Fibroblast of lung (primary cell): ENCODE measurements at places on chromosomes 16 and 17. TPM values are rescaled to one million over a fixed set of nuclear protein-coding genes. Genes with fewer than 3 reads are reported as not detected.

DNA sequence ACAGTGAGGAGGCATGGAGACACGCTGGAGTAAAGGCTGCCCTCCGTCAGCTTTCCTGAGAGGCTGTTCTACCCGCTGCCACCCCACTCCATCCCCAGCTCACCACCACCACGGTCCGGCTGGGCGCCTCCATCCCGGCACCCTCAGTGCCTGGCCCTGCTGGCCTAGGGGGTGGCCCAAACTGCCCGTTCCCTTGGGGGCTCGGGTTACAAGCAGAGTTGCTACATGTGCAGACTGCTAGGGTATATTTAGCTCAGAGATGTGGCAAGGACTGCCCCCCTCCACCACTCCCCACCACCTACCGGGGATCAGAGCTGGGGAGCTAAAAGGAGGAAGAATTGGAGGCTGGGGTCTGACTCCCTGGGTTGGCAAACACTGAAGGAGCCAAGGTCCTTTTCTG lies 4.1 kb downstream of the CACNB1 start:
- peaks cover 17% of the 10 kb centered on the region for H3K36me3 ChIP-seq
- no peaks in the 10 kb centered on the region for H3K27me3 ChIP-seq
- DNase-seq = no peak
- H3K27ac ChIP-seq = no peak overlapping the region

GRCh38 chr17:3957735-3958599 lies 6.3 kb downstream of the ATP2A3 start:
- no peaks in the 10 kb centered on the region for H3K36me3 ChIP-seq
- no peak for DNase-seq
- no peak overlapping the region for H3K27ac ChIP-seq
- peaks cover under 1% of the 10 kb centered on the region for H3K27me3 ChIP-seq
- H3K4me3 ChIP-seq = no peak overlapping the region

- DNase-seq = no peak
- H3K4me3 ChIP-seq = no peak overlapping the region
- no peak overlapping the region for H3K27ac ChIP-seq
- no peaks in the 10 kb centered on the region for H3K27me3 ChIP-seq
- peaks cover 14% of the 10 kb centered on the region for H3K36me3 ChIP-seq
Observed at GRCh38 chr17:58493506-58493905, 5.3 kb upstream of the HSF5 start.

- peaks cover 17% of the 10 kb centered on the region for H3K4me1 ChIP-seq
- H3K36me3 ChIP-seq = no peaks in the 10 kb centered on the region
- no peak overlapping the region for H3K27ac ChIP-seq
- no peak overlapping the region for H3K4me3 ChIP-seq
- DNase-seq = no peak
Observed at GRCh38 chr17:77288115-77288619, 147.4 kb downstream of the SEC14L1 start.

- H3K4me3 ChIP-seq = no peak overlapping the region
- no peak overlapping the region for H3K27ac ChIP-seq
- no peaks in the 10 kb centered on the region for H3K36me3 ChIP-seq
Observed at GRCh38 chr16:73192232-73192894, 144.4 kb upstream of the ZFHX3 start.

- H3K4me3 ChIP-seq = no peak within 1 kb of the TSS
- no peak within 1 kb of the TSS for H3K27ac ChIP-seq
- H3K36me3 ChIP-seq = no peaks in the 10 kb centered on the region
- H3K4me1 ChIP-seq = no peaks in the 10 kb centered on the region
- no peaks in the 10 kb centered on the region for H3K27me3 ChIP-seq
- DNase-seq = no peak
Observed at GRCh38 chr16:20327444-20328041, at the start of gene GP2. GP2 (minus strand) TSS chr16:20327513; CDS start chr16:20326431, 1,082 bp downstream.

GRCh38 chr16:2507665-2508064 lies 6.1 kb upstream of the ATP6V0C start:
- no peak overlapping the region for H3K4me3 ChIP-seq
- H3K27me3 ChIP-seq = no peaks in the 10 kb centered on the region
- H3K36me3 ChIP-seq = no peaks in the 10 kb centered on the region

DNA sequence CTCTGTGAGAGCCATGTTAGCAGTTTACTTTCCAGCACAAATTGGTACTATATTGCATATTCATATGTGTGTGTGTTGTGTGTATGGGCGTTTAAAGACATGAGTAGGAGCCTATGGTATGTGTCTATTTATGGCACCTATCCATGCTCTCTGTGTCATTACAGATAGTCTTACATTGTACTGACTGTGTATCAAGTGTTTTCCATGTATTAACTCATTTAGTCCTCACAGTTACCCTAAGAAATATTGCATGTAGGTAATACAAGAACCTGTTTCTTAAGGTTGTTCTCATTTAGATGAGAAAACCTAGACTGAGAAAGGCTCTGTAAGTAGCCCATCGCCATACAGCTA lies 1.6 kb downstream of the ALG1 start:
- peaks cover 3% of the 10 kb centered on the region for H3K4me1 ChIP-seq
- H3K27me3 ChIP-seq = no peaks in the 10 kb centered on the region

DNA sequence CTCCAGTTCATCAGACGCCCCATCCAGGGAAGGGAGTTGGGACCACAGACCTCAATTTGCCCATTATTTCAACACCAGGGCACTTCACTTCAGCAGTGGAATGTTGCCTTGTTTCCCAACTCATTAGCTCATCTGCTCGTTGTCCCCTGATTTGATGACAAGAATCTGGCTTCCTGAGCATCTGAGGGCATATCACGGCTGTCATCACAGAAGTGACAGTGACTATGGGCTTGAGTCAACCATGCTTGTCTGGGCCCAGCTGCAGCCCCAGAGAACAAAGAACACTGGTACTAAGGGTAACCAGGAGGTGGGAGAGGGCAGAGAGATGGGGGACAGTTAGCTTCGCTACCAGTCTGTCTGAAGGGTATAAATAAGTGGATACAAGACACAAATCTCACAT lies 266.0 kb upstream of the SDK2 start:
- H3K4me1 ChIP-seq = no peaks in the 10 kb centered on the region
- no peak for DNase-seq
- no peaks in the 10 kb centered on the region for H3K27me3 ChIP-seq
- no peak overlapping the region for H3K4me3 ChIP-seq
- no peak overlapping the region for H3K27ac ChIP-seq

DNA sequence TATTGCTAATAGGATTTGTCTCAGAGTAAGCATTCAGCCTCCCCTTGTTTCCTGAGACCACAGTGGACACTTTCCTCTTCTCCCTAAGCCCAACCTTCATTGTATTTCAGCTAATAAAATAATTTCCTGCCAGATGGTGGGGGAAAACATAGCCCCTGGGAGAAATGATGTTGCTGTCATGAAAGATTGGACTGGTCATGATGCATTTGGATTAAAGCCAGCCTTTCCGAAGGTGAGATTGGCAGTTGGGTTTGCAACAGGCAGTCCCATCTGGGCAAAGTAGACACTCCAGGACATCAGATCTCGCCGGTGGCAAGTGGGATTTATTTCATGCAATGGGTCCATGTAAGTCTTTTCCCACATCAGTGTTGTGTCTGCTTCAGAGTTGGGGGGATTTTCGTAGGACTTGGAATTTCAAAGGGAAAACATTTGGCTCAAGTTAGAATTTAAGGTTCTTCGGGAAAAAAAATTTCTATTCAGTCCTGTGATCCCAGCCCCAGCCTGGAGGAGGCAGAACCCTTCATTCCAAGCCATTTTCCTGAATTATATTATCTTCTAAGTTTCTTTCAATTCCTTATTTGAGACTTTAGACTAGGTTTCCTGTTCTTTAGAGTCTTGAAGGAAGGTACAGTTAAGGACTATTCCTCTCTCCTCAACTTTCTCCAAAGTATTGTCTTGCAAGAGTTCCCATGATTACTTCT lies 391.7 kb downstream of the XYLT1 start:
- no peak overlapping the region for H3K4me3 ChIP-seq
- H3K36me3 ChIP-seq = no peaks in the 10 kb centered on the region
- H3K4me1 ChIP-seq = no peaks in the 10 kb centered on the region
- H3K27ac ChIP-seq = no peak overlapping the region

DNA sequence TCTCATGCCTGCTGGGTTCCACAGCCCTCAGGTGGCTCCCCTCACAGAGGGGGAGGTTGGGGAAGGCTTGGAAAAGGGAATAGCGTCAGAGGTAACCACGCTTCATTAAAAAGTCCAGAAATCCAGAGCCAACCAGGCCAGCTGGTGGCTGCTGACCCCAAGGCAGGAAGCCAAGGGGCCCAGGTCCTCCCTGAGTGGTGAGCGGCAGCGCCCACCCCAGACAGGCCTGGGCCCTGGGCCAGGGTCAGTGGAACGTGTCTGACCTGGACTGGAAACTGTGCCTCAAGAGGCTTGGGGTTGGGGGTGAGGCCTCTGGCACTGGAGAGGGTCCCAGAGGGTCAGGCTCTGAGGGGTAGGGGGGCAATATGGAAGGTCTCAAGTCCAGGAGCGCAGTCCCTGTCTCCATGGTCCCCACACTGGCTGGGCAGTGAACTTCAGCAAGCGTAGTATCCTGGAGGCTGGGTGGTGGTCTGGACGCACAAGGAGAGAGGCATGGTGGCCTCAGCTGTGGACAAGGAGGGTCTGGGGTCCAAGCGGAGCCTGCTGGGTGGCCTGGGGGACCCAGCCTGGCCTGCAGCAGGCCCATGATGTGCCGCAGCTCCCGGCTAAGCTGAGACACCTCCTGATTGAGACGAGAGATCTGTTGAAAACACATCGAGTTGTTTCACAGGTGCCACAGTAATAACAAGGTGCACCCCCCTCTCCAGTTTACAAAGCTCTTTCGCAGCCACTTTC lies 5.2 kb upstream of the RAB5C start:
- no peak overlapping the region for H3K4me3 ChIP-seq
- no peak for DNase-seq
- H3K4me1 ChIP-seq = no peaks in the 10 kb centered on the region
- H3K27ac ChIP-seq = no peak overlapping the region
- no peaks in the 10 kb centered on the region for H3K36me3 ChIP-seq

DNA sequence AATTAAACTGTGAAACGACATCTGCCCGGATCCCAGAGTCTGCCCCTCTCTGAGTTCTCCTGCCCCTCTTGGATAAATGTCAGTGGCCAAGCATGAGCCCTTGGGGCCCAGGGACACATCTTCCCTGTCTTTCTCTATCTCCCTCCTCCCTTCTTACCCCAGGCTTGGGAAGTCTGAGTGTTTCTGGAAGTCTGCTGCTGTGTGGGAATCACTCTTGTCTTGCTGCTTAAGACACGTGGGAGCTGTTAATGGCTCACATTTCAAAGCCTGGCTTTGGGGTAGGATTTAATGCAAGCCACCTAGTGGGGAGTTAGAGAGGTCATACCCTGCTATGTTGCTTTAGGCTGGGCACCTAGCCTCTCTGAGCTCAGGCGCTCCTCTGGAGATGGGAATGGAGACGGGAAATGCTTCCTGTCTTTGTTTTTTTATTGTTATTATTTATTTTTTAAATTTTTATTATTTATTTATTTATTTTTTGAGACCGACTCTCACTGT lies 218.5 kb upstream of the CIBAR2 start:
- DNase-seq = peak; percentile 85
- H3K27ac ChIP-seq = no peak overlapping the region
- no peaks in the 10 kb centered on the region for H3K4me1 ChIP-seq
- H3K27me3 ChIP-seq = no peaks in the 10 kb centered on the region
- H3K4me3 ChIP-seq = no peak overlapping the region

DNA sequence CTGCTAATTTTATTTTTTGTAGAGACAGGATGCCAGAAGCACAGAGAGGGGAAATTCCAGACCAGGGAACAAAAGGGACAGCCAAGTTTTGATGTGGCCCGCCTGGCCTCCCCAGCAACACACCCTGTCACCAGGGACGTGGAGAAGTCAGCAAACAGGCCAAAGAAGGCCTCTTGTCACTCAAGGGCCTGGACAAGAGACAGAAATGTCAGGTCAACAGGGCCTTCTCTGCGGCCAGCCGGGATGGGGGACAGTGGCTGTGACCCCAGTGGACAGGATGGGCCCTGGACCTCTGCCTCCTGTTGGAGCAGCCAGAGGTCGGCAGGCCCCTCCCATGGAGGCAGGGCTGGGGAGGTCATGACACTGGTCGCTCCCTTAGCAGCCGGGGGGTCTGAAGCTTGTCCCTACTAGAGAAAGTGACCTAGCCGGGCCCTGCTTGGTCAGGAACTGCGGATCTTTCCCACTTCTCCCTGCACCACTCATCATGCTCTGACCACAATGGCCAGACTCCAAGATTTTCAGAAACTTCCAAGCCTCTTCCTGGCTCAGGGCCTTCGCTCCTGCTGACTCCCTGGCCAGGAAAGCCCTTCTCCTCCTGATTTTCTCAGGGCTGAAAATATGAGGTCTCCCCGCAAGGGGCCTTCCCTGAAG lies 9.2 kb upstream of the TVP23A start:
- H3K36me3 ChIP-seq = no peaks in the 10 kb centered on the region
- H3K4me3 ChIP-seq = no peak overlapping the region
- H3K27me3 ChIP-seq = peaks cover 5% of the 10 kb centered on the region
- peak; percentile 91 for DNase-seq
- peak overlapping the region; percentile 48 for H3K27ac ChIP-seq
- H3K4me1 ChIP-seq = peaks cover 18% of the 10 kb centered on the region

DNA sequence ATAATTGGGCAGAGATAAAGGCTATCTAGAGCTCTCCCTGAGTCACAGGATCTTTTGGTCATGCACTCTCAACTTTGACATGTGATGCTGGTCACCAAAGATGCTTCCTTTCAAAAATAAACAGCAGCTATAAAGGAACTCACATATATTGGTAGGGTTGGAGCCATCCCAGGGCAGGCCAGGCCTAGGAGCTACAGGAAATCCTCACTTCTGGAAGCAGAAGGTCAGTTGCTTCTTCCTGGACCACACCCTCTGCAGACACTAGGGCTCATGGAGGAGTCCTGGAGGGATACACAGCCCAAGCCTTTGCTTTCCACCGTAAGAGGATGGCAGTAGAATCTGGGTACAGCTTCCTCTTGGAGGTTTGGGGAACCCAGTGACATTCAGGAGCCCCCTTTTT lies 24.6 kb downstream of the SOST start:
- DNase-seq = no peak
- no peak overlapping the region for H3K27ac ChIP-seq
- peaks cover 2% of the 10 kb centered on the region for H3K4me1 ChIP-seq
- H3K4me3 ChIP-seq = no peak overlapping the region
- no peaks in the 10 kb centered on the region for H3K36me3 ChIP-seq

CDH1 gene
- total RNA-seq = under 0.01 TPM in 1 of 2 replicates, not detected in the other

LPCAT2 gene
- 13.1 and 17.8 TPM in 2 replicates for total RNA-seq

REXO5 gene
- 3.1 and 9.1 TPM in 2 replicates for total RNA-seq

HDAC5 gene
- 66.8 and 125 TPM in 2 replicates for total RNA-seq

HS3ST4 gene
- not detected in 2 replicates for total RNA-seq
